MM.1S (cell line): ENCODE measurements at places on chromosomes 5 and 9.
A peak's percentile ranks its signal among the peaks of the same experiment; 100 is the strongest.

DNA sequence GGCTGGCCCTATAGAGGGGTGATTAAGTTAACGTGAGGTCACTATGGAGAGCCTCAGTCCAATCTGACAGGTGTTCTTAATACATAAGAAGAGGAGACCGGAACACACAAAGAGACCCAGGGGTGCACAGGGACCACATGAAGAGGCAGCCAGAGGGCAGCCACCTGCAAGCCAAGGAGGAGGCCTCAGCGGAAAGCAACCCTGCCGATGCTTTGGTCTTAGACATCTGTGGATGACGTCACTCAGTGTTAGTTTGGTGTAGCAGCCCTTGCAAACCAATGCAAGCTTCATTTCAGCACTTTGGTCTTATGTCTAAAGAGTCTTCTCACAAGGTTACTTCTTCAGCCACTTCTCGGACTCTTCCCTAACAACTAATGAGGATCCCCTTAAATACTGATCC, 47.6 kb upstream of the GRHPR start:
- no peak for DNase-seq

GRCh38 chr5:5658226-5658625, 235.7 kb downstream of the ICE1 start:
- DNase-seq = peak; percentile 70

DNA sequence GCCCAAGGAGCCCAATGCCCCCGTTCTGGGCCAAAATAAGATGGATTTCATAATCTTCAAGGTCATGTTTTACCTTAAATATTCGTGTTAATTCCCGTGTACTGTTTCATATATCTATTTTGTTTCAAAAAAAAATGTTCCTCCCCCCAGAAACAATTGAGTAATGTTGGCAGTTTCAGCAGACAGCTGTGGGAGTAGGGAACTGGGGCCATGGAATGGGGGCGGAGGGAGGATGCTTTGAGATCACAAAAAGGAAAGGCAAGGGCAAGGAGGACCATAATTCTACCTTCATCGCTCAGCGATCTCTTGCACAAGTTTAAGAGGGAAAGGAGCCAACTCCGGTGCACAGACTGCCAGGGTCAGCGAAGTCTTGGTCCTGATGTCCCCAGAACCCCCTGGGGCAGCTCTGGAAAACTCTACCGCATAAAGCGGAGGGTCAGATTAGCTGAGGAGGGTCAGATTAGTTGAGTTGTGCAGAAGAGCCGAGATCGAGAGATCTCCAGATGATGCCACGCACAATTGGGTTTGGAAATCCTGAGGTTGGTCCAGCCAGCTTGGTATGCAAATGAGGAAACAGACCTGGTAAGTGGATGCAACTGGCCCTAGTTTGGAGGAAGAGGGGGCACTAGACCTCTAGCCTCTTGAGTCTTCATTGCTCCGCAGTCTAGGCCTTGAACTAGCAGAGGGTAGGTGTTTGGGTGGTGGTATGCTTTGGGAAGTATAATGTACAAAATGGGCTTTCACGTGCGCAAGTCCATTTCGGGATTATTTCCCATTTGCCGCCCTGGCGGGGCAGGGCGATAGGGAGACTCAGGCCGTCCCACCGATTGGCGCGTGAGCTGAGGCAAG, 24.0 kb downstream of the CDKN2A start:
- DNase-seq = no peak

GRCh38 chr5:57687596-57687995, 205.0 kb upstream of the ACTBL2 start:
- no peak for DNase-seq

- no peak for DNase-seq
Observed at GRCh38 chr5:76269259-76269931, 133.7 kb upstream of the IQGAP2 start.

GRCh38 chr5:121399879-121400278, 451.8 kb upstream of the FTMT start:
- DNase-seq = no peak

DNA sequence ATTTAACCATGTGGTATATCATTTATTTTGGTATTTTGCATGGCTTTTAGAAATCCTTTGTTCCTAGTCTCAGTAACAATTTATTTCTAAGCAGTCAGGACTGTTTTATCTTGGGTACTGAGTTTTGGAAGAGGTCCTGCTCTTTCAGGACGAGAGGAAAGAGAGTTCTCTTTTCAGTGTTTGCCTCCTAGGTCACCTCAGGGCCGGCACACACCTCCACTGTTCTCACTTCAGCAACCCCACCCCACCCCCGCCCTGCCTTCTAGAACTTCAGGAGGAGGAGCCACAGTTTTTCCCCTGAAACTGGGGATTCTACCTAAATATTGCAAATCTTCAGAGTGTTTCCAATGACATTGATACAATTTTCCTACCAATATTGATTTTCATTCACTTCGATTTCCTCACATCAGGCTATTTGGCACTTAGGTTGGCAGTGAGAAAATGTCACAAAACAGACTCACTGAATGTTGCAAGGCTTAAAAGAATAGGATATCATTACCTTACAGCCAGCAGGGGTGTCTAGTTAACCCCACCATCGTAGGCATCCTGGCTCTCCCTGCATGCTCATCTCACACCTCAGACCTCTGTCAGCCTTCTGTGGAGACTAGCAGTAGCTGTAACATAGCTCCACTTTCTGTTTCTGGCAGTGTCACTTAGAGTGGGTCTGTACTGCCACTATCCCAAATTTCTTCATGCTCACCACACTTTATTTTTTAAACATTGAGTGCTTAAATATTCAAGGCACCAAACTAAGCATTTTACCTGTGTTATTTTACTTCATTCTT, 5.4 kb downstream of the IGIP start:
- no peak for DNase-seq

DNA sequence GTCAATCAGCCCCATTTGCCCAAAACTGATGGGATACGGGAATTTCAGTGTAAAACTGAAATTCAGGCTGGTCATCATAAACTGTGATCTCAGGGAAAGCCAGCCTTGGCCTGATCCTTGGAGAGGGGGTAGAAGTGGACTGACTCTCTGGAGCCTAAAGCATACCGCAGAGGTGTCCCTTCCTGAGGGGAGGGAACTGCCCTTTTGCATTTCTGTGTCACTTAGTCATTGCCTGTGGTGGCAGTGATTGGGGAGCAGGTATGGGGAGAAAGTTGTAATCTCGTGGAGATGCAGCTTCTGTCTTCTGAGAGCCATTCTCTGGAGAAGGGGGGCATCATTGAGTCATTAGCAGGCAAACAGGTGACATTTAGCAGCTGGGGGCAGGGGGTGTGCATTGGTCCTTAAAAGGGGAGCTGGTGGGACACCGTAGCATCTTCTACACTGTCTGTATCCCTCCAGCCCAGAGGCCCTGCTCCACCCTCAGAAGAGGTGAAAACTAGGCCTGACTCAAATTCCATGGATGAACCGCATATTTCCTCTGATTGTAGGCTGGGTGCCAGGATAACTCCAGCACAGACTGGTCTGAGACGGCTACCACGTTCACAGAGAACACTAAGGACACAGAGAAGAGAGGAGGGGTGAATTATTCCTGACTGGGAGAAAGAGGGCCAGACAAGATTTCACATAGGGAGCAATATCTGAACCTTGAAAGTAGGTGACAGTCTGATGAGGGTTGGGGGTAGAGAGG, 143.3 kb downstream of the SEC61B start:
- no peak for DNase-seq

DNA sequence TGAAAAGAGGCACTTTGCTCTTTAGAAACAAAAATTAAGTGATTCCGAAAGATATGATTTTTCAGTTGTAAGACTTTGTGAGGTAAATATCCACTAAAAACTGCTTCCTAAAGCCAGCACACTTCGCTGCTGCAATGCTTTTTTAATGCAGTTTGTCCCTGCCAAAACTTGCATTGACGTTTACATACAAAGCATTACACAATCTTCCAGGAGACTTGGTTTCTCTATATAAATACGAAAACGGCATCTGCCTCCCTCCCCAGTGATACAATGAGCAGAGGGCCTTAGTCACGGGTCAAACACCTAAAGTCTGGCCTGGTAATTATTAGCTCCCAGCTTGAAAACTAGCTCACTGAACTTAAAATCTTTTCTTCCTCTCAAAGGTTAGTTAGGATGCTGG, 170.7 kb downstream of the TSSK1B start:
- DNase-seq = no peak

- peak; percentile 14 for DNase-seq
Observed at GRCh38 chr5:30838936-30839496, 354.5 kb upstream of the CDH6 start.

DNA sequence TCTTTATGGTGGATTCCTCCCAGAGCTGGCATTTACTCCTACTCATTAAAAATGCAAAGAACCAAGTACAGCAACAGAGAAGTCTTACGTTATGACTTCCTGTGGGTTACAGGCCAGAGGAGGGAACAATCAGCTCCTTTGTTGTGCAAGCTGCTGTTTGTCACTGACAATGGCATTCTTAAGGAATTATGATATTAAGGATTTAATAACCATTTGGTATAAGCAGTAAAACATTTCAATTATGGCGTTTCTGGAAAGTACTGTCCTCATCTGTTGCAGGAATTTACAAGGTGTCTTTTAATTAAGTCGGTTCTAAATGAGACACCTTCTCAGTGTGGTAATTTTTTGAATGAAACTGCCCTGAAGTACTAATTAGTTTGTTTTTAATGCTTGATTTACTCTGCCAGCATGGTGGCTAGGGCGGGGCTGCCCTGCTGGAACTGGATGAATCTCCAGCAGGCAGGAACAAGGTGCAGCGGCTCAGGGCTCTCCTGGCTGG, 49.1 kb upstream of the VDAC1 start:
- no peak for DNase-seq

- no peak for DNase-seq
Observed at GRCh38 chr5:30572279-30572678, 621.2 kb upstream of the CDH6 start.

DNA sequence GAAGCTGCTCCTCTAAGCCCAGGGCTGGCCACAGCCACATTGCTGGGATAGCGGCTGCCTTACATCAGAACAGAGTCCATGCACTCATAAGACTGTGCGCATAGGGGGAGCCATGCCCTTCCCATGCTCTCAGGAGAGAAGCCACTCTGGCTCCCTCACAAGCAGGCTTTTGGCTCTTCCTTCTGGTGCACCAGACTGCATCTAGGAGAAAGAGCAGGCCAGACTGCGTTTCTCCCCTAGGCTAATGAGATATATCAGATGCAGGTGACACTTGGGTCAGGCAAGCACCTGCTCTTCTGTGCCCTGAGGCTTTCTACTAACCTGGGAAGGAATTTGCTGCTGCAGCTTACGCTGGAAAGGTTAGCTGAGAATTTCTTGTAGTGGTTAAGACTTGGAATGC, 43.2 kb upstream of the BRINP1 start:
- DNase-seq = no peak

GRCh38 chr9:137375321-137376058, 47.5 kb downstream of the EXD3 start:
- DNase-seq = no peak

GRCh38 chr9:2317591-2317990, 302.4 kb downstream of the SMARCA2 start:
- no peak for DNase-seq

- no peak for DNase-seq
Observed at GRCh38 chr5:151012862-151013261, 7.5 kb upstream of the GPX3 start.

DNA sequence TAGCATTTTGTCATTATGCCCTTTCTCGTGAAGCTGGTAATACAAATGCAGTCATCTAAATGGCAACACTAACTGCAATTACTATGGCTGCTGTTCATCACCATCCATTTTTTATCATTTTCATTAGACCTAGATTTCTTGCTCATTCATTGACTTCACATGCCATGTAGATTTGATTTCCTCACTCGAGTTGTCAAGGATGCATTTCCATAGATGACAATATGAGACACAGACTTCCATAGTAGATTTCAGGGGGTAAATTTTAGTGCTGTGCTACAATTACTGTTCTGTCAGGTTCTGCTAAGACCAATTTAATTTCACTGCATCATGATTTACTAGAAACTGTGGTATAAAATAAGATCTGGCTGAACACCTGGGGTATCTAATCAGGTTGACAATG, 589.2 kb downstream of the SEMA5A start:
- DNase-seq = no peak

DNA sequence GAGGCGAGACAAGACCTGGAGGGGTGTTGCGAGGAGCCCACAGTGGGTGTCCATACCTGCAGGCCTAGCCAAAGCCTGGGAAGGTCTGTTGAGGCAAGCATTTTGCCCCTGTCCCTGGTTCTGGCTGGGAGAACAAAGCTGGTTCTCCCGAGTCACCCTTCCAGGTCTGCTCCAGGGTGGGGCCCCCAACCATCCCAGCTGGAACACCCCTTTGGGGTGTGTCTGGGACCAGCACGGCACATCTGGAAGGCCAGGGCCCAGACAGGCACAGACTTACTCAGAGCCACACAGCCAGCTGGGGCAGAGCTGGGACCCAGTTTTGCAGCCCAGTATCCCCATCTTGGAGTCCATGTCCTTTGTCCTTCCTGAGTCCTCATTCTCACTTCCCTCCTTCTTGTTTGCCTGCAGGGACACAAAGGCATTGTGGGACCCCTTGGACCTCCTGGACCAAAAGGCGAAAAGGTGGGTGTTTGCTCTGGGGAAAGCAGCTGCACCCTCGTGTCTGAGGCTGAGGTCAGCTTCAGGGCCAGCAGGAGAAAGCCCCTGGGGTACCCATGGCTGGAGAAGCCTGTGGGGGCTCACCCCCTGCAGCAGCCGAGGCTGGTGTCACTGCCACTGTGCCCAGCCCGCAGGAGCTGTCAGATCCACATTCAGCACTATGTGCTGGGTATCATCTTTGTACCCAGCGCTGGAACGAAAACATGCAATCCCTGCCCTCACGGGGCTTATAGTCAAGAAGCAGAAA, 38.4 kb upstream of the ORM1 start:
- no peak for DNase-seq

DNA sequence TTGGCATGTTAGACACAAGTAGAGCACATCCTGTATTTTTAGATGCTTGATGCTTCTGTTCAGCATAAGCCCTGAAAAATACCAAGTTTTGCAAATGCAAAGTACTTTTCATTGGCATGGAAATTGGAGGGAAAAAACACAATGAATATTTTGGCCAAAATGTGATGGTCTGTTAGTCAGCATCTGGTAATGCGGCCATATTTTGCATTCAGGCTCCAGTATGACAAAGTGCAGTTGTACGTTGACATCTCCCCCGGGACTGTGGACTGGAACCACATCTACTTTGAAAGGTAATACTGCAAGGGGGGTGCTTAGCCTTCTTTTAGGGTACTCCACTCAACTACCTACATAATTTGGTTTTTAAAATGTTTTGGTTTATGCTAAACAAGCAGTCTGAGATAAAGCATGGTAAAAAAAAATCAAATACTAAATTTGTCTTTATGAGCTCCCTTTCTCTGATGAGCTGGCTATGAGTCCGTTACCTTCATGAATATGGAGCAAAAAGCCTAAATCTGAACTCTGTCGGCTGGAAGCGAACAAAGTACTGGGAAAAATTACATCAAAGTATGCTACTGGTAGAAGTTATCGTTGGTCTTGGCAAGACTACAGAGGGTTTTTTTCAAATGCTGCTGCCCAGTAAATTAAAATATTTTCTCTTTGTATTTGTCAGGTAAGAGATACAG, 297.0 kb downstream of the ARHGEF28 start:
- no peak for DNase-seq

DNA sequence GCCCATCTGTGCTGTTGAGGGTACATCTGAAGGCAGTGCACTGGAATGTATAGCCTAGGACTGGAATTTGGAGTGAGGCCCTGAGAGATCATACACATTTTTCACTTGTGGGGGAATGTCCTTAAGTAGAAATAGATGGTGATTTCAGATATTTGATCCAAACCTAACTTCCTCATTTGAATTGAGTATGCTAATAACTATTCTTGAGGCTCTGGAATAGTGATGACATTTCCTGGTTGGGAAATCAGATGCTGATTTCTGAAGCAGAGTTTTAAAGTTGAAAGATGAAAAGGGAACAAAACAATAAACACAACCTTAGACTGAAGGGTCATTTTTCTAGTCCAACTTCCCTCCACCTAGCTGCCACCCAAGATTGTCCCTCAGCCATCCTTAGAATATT, 163.0 kb upstream of the CCDC152 start:
- DNase-seq = no peak
